Stimulated activated CD4-positive, alpha-beta T cell treated with anti-CD3 and anti-CD28 coated beads, Interleukin-4, amount 100 ng/mL, for 4 hours (primary cell): ENCODE measurements at places on chromosomes 3 and 15.

GRCh38 chr3:158739078-158739477 is 6.8 kb upstream of the RARRES1 start:
- no peak for DNase-seq

DNA sequence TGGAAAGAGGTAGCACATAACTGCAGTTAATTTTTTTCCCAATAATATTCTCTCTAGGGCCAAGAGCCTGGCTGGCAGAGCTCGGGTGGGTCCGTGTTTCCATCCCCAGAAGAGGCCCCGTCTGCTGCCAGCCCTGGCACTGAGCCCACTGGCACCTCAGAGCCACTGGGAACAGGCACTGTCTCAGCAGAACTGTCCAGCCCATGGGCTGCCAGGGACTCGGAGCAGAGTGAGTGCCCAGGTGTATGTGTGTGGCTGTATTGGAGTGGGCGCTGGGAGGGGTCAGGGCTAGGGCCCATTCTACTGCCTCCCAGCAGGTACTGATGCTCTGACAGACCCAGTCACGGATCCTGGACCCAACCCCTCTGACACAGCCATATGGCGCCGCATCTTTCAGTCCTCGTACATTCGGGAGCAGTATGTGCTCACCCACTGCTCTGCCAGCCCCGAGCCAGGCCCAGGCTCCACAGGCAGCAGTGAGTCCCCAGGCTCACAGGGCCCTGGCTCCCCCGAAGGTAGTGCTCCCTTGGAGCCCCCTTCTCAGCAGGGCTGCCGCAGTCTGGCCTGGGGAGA is 8.9 kb downstream of the VWA5B2 start:
- no peak for DNase-seq

DNA sequence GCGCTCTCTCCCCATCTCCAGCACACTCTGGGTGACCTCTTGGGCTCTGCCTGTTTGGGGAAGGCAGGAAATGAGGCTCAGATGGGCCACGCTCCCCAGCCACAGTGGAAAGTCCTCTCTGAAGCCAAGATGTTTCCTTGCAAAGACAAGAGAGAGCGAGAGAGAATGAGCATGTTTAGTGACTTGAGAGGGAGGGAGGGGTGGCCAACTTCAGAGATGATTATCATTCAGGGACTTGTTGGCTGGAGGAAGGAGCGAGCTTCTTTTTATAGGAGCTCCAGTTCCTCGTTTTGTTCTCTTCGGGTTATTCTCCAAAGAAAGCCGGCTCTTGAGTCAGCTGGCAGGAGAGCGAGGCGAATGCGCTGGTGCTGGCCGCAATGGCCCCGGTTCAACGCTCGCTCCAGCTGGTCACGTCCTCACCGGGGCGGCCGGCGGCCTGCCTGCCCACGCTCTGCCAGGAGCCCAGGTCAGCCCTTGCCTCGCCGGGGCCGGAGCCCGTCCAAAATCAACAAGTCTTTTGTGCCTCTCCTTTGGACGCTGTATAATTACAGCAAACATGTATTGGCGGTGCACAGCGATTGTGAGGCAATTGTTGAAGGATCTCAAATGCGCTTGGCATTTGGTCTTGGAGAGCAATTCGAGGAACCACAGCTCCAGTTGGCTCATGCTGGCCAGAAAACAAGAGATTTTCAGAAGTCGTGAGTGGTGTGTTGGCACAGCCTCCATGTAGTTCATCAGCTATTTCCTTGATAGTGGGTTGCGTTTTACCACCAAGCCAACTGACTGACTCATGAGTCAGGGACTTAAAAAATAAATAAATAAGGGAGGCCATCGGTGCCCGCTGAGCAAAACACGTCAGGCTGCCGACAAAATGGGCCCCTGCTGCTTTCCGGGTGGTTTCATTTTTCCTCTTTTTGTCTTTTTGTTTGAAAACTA is 288.6 kb downstream of the UACA start:
- peak; percentile 40 for DNase-seq

GRCh38 chr15:94056314-94056713 is 175.0 kb upstream of the MCTP2 start:
- no peak for DNase-seq

DNA sequence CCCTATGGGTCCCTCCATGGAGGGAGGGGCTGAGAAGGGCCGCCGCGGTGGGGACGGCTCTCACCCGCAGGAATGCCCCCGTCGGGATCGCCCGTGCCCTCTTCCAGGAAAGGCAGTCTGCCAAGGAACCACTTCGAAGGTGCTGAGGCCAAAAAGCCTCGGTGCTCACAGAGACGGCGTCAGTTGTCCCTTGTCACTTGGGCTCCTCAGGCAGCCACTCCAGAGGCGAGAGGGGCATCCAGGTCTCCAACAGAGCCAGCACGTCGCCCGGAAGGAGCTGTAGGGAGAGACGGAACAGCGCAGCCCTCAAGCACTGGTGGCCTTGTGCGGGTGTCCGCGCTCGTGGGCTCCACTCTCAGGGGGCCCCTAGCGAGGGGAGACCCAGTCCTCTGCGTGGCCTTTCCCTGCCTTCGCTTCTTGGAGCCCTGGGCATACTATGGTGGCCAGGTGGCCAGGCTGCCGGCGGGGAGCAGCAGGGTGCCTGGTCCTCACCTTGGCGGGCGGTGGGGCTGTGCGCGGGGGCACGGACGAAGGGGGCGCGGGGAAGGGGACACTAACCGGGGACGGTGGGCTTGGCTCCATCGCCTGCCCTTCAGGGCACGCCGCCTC is 994 bp downstream of the MESP1 start:
- peak; percentile 7 for DNase-seq

GRCh38 chr3:100288288-100288894 is 27.6 kb downstream of the TBC1D23 start:
- no peak for DNase-seq

DNA sequence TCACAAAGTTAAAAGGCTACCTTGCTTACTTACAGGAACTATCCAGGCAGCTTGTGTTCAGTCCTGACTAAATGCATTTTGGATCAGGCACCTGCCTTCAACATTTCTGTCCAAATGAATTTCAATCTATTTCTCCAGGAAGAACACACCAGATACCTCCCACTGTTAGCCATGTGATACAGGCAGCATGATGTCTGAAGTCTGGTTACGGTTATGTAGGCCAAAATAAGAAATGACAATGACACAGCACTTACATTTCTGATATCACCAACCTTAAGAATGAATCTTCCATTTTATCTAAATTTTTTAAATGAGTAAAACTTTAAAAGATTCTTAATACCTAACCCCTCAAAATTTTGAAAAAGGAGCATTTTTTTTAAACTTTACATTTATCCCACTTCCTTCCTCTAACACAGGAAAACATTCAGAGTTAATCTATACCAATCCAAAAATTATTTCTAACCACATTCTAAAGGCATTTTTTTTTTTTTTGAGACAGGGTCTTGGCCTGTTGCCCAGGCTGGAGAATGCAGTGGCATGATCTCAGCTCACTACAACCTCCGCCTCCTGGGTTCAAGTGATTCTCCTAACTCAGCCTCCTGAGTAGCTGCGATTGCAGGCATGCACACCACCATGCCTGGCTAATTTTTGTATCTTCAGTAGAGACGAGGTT is at the start of gene MAP4:
Gene MAP4, minus strand, starts transcription at position 116 of the 673 bp plus-strand sequence. CDS start 17,556 bp downstream, outside the sequence.
- no peak for DNase-seq

GRCh38 chr15:33795070-33795469 is 173.2 kb upstream of the CHRM5 start:
- DNase-seq, result no peak

DNA sequence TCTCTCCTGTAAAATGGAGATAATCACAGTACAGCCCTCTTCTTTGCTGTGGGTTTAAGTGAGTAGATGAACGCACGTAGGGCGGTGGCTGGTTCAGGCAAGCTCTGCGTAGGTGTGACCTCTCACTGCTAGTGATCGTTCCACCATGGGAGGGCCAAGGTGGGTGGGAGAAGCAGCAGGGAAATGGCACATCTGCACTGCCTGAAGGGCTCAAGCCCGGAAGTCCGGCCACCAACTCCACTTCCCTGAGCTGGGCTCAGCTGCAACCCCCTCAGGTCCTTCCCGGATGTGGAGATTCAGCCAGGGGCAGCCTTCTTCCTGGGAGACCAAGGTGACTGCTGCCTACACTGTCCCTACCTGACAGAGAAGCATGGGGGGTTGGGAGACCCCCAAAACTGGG is 102.9 kb downstream of the ADCY5 start:
- DNase-seq, result no peak

DNA sequence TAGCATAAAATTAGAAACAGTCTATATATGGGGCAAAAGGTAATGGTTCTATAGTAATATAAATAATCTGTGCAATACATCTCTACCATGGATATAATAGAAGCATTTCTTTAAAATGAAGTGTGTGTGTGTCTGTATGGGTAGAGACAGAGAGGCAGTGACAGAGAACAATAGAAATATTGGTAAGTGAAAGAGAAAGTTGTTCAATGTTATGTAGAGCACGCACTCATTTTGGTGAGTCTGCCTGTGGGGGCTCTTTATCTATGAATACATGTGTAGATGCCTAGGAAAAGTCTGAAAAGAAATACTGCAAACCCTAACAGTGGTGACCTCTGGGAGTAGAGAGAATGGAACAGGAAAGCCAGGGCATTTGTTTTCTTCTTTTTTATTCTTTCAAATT is 182.6 kb downstream of the STAC start:
- DNase-seq, result no peak

DNA sequence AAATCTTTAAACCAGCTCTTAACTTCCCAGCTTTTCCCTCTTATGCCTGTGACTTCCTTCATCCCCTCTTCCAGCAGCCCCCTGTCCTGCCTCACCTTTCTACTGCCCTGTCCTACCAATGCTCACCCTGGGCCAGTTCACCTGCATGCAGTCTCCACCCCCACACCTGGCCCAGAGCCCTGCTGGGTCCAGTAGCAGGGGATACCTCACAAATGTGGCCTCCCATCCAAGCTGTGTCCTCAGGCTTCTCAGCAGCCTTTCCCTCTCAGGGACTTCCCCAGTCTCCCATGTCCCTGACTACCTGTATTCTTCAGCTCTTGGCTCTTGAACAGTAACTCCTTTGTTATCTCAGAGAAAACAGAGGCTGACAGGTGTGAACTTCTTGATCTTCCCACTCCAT is 503.2 kb downstream of the MFSD1 start:
- no peak for DNase-seq

GRCh38 chr3:111539351-111540331 is 2.4 kb upstream of the CD96 start:
- peak; percentile 60 for DNase-seq

DNA sequence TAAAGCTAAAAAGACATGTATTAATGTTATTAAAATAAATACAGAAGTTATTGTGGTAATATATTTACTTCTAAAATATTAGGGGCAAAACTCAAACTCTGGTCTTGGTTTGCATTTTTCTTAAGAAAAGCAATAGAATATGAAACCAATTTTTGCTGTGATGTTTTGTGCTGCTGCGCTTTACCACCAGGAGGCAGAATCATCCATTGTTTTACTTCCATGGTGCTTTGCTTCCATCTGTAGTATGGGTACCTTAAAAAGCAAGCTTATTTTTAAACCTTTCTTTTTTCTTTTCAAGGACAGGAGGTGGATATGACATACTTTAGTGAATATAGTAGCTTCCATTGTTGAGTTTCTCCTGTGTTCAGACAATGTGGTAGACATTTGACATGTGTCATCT is 46.6 kb upstream of the MRPL3 start:
- no peak for DNase-seq

- no peak for DNase-seq
Measured at GRCh38 chr15:62432702-62433398, 267.8 kb upstream of the C2CD4B start.

- no peak for DNase-seq
Measured at GRCh38 chr3:53026382-53027162, 19.3 kb downstream of the SFMBT1 start.

DNA sequence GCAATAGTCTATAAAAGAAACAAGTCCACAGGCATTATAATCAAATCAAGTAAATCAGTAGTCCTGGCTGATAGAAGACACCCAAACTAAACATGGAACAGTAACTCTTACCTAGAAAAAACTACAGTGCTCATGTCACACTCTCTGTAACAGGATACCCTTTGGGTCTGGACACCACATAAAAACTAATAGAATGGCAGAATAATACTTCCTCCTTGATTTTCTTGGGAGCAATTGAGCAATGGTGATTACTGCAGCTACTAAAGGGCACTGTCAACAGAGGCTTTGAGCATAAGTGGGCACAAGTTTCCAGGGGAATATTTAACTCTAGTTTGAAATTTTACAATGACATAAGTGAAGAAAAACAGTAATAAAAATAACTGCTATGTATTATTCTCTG is 59.5 kb downstream of the GLB1 start:
- DNase-seq, result no peak

- peak; percentile 56 for DNase-seq
Measured at GRCh38 chr3:48232734-48233133, 8.2 kb upstream of the ZNF589 start.

DNA sequence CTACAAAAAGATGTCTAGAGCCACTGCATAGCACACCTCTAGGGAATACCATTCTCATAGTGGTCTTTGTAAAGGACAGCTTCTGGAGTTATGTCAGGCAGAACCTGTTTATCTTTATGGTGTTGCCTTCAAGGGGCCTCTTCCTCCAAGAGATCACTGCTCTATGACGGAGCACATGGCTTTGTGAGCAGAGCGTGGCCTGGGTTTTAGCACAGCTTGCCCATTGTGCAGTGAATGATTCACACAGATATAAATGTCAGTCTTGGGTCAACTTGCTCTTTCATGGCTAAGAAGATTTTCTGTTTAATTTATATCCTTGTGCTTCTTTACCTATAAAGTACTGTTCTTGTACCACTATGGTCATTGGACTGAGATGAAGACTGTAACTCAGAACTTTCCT is 41.5 kb upstream of the RBMS3 start:
- DNase-seq, result no peak

DNA sequence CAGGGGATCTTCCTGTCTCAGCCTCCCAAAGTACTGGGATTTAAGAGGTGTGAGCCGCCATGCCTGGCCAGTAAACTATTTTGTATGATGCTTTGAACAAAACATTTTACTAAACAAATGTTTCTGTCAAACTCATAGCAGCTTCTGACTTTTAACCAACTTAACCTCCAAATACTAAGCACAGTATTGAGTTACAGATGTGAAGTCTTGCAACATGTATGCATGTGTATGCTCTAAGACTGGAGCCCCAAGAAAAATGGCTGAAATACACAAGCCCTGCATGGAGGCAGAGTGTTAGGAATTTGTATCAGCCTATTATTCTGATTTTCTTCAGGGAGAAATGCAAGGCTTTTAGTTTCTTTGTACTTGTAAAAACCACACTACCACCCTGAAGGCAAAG is 137.1 kb downstream of the CBLB start:
- no peak for DNase-seq
